ENCODE measurements at places on chromosomes 11 and 22.
A peak's percentile ranks its signal among the peaks of the same experiment; 100 is the strongest.

DNA sequence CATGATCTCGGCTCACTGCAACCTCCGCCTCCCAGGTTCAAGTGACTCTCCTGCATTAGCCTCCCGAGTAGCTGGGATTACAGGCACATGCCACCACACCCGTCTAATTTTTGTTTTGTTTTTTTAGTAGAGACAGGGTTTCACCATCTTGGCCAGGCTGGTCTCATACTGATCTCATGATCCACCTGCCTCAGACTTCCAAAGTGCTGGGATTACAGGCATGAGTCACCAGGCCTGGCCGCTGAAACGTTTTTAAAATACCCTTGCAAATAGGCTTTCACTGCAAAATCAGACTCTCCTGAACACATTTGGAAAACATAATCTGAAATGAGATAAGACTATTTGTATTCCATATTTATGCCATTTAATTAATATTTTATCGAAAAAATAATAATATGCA is 826.1 kb upstream of the CNTN5 start:
- DNase-seq: no peak

GRCh38 chr11:60946601-60947264 is 5.2 kb downstream of the SLC15A3 start:
- no peak for DNase-seq

DNA sequence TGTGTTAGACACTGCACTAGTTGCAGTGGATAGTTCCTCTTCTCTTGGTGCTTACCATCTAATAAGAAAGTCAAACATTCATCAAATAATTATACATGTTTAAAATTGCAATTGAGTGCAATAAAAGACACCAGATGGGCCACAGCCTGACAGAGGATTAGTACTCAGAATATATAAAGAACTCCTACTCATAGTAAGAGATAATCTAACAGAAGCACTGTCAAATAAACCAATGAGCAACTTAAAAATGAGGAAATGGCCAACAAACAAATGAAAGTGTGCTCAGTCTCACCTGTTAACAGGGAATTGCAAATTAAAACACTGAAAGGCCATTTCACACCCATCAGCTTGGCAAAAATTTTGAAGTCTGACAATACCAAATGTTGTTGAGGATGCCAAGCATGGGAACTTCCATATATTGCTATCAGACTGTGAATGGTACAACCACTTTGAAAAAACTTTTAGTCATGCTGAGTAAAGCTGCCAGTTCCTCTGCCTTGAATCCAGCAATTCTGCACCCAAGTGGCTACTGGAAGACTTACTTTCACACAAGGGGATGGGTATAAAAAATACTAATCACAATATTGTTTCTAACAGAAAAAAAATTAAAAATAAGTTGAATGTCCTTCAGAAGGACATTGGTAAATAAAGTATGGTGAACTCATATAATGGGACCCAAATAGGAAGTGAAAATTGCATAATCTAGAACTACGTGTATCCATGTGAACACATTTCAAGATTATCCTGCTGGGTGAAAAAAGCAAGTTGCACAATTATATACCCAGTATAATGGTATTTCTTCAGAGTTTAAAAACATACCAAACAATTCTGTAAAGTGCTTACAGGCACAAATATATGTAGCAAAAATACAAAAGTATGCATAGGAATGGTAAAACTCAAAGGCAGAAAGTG is 41.4 kb upstream of the CREB3L1 start:
- DNase-seq: no peak

DNA sequence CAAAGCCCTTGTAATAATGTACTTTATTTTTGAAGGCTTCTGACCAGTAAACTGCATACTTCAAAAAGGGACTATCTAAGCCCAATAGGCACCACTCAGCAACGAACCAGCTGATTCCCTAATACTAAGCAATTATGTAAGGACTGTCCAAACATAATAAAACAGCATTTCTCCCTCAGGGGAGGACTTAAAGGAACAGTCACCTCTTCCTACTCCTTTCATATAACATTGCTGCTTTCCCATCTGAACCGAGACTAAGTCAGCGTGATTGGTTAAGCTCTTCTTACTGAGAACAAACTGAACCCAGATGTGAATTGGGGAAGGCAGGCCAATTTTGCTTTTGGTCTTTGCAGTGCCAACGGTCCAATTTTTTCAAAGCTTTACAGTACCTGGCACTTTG is 420.0 kb downstream of the METTL15 start:
- no peak for DNase-seq

GRCh38 chr11:73931039-73931645 is 19.7 kb upstream of the DNAJB13 start:
- DNase-seq: no peak

- no peak for DNase-seq
Observed at GRCh38 chr22:50481045-50481439, 301 bp upstream of the ADM2 start.

DNA sequence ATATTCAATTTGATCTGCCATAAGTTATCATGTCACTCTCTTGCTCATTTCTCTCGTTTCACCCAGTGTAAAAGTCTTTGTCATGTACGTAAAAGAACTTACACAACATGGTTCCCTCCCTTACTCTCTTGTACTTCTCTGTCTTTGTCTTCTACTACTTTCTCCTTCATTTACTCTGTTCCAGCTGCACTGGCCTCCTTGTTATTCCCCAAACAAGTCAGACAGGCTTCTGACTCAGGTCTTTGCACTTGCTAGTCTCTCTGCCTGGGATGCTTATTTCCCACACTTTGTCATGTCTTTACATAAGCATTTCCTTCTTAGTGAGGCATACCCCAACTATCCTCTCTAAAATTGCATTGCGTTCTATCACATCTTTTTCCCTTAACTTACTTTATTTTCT is 117.3 kb downstream of the CYP2R1 start:
- DNase-seq: no peak

- DNase-seq: no peak
Observed at GRCh38 chr11:40294349-40294735, 1165.1 kb downstream of the LRRC4C start.

DNA sequence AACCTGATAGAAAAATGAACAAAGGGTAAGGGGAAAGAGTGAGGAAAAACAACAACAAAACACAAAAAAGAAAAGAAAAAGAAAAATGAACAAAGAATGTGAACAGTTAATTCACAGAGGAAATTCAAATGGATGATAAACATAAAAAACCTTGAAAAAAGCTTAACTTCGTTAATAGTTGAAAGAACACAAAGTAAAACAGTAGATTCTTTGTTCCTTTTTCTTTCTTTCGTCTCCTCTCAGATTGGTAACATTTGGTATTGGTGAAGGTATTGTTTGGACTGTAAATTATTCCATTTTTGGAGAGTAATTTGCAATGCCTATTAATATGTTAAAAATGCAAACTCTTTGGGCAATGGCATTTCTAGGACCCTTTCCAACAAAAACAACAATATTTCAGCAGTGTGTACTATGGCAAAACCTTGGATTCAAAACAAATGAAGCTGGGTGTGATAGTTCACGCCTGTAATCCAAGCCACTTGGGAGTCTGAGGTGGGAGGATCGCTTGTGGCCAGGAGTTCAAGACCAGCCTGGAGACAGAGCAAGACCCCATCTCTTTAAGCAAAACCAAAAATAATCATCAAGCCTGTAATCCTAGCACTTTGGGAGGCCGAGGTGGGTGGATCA is 3.3 kb upstream of the BACE1 start:
- no peak for DNase-seq

DNA sequence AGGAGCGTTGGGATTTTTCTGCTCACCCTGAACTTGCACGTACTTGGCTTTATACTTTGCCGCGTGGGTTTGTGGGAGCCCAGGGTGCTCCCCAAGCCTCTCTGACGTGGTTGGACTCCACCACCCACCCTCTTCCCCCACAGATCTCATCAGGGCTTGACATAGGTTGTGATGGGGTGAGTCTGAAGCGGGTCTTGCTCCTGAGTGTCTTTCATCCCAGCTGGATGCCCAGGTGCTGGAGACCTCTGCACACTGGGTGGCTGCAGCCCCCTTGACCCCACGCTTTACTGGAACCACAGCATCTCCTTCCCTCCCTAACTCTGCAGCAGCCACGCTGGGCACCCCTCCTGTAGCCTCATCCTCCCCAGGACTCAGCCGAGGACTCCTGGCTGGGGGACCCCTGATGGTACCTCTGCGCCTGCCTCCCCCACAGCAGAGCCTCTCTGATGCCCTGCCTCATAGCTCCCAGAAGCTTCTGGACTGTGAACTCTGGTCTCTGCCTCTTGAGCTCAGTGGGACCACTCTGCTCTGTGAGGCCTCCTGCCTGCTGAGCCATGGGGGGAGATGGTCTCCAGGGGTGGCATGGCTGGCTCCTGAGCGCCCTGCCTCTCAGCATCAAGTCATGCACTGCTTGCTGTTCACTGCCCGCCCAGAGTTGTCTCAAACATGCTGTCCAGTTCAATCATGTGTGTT is 45.2 kb downstream of the MYEOV start:
- DNase-seq: no peak

DNA sequence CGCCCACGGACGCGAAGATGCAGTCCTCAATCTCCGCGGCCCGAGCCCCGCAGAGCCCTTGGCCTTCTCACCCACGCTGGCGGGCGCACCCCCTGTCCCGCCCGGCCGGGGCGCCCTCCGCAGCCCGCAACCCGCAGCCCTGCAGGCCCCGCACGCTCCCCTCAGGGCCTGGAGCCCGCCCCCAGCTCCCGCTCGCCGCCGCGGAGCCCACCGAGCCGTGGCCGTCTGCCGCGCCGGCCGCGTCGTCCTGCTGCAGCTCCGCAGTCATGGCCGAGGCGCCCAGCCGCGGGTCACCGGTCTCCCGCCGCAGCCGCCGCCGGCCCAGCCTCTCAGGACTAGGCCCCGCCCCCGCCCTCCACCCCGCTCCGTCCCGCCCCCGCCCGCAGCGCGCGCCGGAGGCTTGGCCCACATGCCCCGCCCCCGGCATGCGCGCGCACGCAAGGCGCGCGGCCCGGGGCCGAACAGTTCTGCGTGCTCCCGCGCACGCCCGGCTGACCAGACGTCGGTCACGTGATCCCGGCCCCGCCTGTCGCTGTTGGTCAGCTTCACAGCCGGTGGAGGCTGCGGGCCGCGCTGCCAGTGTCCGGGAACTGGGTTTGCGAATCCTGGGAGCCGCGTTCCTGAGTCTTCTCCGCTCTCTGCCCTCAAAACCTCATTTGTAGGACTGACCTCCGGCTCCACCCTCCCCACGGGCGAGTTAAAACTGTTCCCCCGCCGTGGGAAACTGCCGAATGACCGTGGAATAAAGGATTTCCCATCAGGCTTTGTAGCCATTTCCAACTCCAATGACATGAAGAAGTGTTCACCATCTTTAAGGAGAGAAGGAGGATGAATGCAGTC is at the start of gene USP28:
Gene USP28, minus strand, starts transcription at position 339 of the 840 bp plus-strand sequence. Its CDS starts 71 bp downstream, at position 268.
- peak; percentile 65 for DNase-seq

GRCh38 chr11:63938479-63939396 is at the start of gene NAA40:
Gene NAA40 (plus strand): TSS chr11:63939002. CDS start chr11:63939097, 95 bp downstream.
- DNase-seq: peak; percentile 92

DNA sequence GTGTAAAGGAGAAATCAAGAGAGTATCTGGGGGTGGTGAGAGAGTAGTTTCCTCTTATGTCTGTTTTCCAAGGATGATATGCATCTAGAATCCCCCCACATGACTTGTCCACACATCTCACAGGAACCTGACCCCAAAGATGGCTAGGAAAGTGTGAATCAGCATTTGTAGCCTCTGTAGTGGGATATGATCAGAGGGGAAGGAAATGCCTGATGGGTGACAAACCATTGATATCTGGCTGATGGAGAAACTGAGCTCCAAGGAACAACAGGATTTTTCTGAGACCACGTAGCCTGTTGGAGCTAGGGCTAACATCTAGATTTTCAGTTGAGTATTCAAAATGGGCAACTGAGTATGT is 369.4 kb downstream of the DDX10 start:
- no peak for DNase-seq

GRCh38 chr22:26671317-26672059 is 14.1 kb downstream of the MIAT start:
- DNase-seq: peak; percentile 49

- no peak for DNase-seq
Observed at GRCh38 chr11:69199583-69200315, 44.0 kb downstream of the SMIM38 start.

DNA sequence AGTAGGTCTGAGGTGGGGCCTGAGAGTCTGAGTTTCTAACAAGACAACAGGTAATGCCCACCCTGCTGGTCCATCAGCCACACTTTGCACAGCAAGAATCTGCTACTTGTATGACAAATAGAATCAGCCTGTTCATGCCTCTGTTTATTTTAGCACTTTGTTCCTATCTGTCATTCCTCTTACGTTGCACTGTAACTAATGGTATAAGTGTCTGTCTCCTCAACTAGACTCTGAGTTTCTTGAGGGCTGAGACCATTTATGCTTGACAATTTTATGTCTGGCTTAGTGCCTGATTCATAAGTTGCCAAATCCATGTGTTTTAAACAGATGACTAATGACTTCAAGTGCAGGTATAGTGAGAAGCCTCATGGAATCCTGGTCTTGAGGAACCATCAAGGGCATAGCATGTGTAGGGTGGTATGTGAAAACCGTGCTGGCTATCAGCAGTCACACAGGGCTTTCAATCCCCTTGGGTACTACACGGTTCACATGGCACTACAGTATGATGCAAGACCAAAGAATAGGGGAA is 209.7 kb downstream of the C11orf91 start:
- no peak for DNase-seq

DNA sequence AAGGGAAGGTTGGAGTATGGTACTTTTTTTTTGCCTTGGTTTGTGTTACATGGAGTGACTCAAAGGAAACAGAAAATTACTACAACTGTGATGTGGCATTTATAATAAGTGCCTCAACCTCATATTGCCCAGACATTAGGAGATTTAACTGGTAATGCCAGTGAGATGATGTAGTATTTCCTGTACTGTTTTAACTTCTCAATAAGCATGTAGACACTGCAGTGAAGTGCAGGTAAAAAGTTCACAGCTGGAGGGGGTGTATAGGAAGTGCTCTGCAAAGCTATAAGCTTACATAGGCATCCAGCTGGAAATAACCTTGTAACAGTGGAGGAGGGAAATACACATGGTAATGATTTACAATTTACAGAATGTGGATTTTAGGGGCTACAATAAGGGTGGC is 138.2 kb upstream of the MTMR2 start:
- DNase-seq: no peak

DNA sequence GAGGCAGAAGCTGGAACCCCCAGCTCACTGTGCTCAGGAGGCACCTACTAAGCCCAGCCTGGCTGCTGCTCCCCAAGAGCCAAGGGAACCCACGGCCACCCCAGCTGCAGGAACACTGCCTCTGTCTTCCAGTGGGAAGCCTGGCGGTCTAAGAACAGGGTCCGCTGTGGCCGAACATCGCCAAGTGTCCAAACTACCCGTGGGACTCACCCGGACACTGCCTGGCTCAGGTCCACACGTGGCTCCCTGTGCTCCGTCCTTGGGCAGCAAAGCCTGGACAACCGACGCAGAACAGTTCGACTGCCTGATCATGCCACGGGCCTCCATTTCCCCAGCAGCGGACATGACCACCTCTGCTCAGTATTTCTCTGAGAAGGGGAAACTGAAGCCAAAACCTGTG is 747.0 kb downstream of the BRD1 start:
- DNase-seq: no peak

All from stimulated activated CD4-positive, alpha-beta T cell treated with anti-CD3 and anti-CD28 coated beads, Interleukin-12 subunit alpha, Interleukin-12 subunit beta, amount 100 ng/mL, for 48 hours (primary cell).